Activated CD4-positive, alpha-beta T cell treated with anti-CD3 and anti-CD28 coated beads, Interleukin-2, amount 10 ng/mL, durations not matched to agents 24 days and 14 days (primary cell): ENCODE measurements at places on chromosomes 6 and 20.

DNA sequence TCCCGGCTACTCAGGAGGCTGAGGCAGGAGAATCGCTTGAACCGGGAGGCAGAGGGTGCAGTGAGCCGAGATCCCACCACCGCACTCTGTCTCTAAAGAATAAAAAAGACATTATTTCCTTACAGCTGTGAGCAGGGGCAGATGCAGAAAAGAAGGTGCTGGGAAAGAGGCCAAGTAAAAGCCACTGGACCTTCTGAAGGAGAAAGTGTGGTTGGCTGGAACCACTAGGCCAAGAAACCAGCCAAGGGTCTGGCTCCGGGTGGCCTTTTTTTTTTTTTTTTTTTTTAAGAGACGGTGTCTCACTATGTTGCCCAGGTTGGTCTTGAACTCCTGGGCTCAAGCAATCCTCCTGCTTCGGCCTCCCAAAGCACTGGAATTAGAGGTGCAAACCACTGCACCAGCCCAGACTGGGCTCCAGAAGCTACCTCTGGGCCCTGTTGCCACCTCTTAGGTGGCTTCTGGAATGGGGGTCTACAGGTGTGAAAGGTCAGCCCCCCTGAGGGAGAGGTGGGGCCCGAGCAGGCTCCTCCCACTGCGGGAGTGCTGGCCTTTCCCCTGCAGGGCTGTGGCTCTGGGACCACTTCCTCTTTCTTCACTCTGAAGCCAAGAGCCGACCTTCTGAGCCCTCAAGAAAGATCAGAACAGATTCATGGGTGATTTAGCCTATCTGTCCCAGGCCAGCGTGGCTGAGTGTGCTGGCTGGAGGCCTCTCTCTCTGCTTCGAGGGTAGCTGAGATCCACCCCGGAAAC lies at the start of gene FGD2:
Gene FGD2 (plus strand): TSS at position 595 of the 750 bp plus-strand sequence. CDS start 163 bp downstream, outside the sequence.
- DNase-seq, result no peak

GRCh38 chr6:153047386-153047785 lies 44.9 kb upstream of the MTRF1L start:
- DNase-seq, result no peak

GRCh38 chr6:37916149-37916548 lies 96.6 kb downstream of the ZFAND3 start:
- DNase-seq, result no peak

- no peak for DNase-seq
Observed at GRCh38 chr6:45707176-45707575, 308.5 kb downstream of the CLIC5 start.

DNA sequence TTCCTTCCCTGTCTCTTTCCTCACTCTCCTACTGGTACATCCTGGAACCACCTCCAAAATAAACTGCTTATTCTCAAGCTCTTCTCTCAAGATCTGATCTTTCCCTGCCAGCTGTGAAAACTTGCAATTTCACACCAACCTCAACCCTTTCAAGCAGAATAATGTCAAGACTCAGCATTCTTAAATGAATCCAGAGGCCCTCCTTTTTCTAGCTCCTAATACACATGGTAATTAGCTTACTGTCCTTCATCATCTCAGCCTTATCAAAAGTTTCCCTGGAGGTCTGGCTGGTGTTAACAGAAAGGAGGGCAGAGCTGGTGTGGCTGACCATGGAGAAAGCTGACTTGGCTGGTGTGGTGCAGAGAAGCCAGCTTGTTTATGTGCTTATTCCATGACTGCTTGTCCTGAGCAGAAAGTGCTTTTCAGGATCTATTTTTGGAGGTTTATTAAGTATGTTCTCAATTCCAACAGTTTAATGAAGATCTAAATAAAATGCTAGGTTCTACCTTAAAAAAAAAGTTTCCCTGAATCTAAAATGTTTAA lies 50.5 kb downstream of the CFAP61 start:
- no peak for DNase-seq

DNA sequence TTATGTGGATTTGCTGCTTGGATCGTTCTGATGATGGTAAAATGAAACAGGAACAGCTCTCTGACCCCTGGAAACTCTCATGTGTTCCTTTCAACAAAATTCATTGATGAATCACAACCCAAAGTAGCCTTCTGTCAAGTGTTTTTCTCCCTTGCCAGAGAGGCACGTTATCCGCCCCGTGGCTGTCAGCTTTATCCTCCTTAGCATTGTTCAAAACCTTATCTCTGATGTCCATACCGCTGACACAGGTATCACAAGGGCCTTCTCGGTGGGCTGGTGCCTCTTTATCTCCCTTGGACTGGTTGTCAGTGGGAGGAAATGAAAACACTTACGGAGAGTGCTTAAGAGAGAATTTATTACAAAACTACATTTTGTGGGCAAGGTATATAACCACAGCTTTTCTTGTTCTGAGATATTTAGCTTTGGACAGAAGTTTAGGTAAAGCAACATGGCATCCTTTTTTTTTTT lies 84.9 kb downstream of the TIAM2 start:
- no peak for DNase-seq

DNA sequence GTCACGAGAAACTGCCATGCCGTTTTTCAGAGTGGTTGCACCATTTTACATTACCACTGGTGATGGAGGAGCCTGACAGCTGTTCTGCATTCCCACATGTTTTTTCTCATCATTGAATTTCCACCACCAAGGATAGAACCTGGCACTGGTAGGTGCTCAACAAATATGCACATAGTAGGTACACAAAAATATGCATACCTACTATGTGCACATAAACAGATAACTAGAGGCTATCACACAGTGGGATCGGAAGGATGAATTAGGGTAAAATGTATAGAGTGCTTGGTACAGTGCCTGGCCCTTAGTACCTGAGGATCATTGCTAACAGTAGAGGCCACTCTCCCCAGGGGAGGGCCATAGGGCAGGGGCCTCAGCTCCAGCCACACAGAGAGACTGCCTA lies 47.0 kb downstream of the SLC2A10 start:
- DNase-seq, result no peak

GRCh38 chr6:87350516-87350915 lies 5.9 kb downstream of the C6orf163 start:
- DNase-seq, result no peak

DNA sequence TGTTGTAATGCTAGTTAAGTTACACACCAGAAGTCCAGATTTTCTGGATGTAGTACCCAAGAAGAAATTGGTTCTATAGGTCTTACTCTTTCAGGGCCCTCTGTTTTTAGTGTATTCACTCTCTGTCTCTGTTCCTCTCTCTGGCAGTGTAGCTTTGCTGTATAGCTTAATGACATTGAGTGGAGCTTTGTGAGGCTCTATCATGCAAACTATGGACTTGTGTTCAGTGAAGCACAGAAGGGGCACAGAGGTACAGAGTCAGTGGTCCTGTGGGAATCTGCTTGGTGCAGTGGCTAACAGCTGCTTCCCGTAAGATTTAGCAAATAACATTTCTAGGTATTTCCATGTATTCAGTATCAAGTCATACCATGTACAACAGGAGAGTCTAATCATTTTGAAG lies 26.1 kb downstream of the NKX2-4 start:
- DNase-seq, result no peak

- no peak for DNase-seq
Observed at GRCh38 chr20:36579996-36580545, 6.7 kb downstream of the TGIF2 start.

DNA sequence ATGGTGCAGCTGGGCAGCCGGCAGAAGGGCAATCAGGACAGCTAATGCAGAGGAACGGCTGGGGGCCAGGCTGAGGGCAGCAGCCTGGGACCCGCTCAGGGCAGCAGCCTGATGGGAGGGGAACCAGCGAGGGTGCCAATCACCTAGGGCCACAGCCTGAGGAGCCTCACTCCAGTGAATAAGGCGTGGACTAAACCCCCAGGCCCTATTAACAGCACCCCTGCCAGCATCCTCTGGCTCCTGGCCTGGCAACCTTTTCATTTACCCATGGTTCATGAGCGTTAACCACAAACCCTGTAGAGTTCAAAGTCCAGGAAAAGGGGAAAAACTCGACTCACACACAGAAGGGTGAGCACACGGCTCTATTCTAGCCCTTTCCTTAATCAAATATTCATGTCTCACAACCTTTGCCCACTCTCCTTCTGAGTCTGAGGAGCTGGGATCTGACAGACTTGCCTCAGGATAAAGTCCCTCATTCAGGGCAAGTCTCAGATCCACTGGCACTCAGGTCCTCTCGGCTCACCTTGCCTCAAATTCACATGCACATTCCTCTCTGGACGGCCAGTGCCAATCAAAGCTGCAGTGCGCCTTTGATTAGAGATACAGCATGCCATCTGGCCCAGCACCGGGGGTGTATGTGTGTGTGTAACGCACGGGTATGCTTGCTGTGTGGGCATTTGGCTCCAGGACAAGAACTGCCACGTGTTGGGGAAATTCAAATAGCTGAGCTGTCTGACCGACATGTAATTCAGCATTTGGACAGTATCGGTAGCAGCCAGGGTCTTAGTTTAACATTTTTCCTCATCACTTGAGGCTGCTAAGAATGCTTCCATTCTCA lies 86.9 kb upstream of the TRAF3IP2 start:
- no peak for DNase-seq

- DNase-seq, result no peak
Observed at GRCh38 chr6:142353690-142354089, 51.9 kb downstream of the ADGRG6 start.

DNA sequence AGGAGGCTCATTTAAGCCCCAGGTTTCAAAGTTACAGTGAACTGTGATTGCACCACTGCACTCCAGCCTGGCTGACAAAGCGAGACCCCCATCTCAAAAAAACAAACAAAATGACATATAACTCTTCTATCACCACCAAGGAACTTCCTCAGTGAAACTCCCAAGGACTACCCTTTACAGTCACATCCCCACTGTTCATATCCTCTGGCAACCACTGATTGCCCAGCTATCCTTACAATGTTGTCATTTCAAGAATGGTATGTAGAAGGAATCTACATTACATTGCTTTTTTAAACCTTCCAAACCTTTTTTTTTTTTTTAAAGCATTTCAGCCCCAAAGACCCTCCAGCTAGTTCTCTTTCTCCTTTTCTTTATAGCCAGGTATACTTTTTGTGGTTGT lies 123.1 kb upstream of the CARMIL1 start:
- DNase-seq, result no peak

GRCh38 chr6:42221546-42221945 lies 3.9 kb upstream of the MRPS10 start:
- DNase-seq, result no peak

- no peak for DNase-seq
Observed at GRCh38 chr6:124798942-124799496, 163.2 kb upstream of the RNF217 start.

GRCh38 chr6:156060013-156060412 lies 604.4 kb upstream of the NOX3 start:
- peak; percentile 34 for DNase-seq

GRCh38 chr20:1474817-1475603 lies 8.4 kb upstream of the NSFL1C start:
- peak; percentile 61 for DNase-seq

- DNase-seq, result no peak
Observed at GRCh38 chr6:106085692-106085983, 498 bp upstream of the PRDM1 start.

GRCh38 chr20:22681591-22682248 lies 97.3 kb upstream of the FOXA2 start:
- DNase-seq, result no peak

DNA sequence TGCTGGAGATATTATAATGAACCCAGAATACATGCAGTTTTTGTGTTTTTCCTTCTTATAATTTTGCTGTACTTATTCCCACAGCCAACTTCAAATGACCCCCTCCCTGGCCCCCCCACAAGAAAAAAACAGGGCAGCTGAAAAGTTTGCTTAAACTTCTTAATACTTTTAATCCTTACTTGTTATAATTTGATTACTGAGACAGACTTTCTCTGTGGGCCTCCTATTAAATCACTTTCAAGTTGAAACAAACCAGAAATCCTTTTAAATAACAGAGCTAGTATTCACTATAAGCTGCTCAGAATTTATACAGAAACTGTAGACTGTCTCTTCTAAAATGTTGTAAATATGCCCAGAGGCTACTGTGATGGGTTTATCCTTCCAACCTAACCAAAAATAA lies 106.3 kb downstream of the CENPW start:
- no peak for DNase-seq

DNA sequence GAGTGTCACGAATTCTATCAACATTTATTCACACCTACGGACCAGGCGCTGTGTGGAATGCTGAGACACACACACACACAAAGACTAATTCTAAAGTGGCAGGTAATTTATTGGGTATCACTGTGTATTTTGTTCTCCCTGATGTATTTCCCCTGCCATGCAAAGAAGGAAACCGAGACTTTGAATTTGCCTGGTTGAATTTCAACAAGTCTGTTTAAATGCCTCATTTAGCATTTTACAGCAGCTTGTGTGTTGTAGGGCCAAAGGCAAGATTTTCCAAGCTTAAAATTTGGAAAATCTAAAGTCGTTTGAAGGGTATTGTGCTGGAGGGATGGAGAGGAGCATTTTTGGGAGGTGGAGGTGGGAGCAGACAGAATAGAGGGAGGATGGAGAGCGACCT lies 274.4 kb upstream of the ZFP64 start:
- DNase-seq, result no peak

DNA sequence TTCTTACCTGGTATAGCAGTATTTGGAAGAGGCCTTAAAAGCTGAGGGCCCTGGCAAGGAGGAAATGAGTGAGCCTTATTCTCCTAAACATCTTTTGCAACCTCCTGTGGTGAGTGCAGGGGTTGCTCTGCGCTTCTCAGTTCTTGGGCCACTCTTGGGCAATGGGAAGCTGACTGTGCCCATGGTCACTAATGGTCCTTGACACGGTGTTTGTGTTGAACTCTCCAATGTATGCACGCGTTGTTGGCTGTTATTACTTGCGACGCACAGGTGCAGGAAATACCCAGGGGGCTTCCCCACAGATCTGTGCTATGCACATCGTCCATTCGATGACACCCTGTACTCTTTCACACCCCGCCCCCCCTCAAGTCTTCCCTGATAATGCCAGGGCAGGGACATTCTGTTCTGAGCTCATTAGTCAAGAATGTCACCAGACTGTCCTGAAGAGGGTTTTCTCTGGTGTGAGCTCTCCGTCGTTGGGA lies 79.7 kb downstream of the EDN1 start:
- no peak for DNase-seq

- DNase-seq, result no peak
Observed at GRCh38 chr6:28587746-28588075, 62.0 kb downstream of the GPX5 start.

- DNase-seq, result no peak
Observed at GRCh38 chr20:20859510-20859909, 147.1 kb upstream of the RALGAPA2 start.

DNA sequence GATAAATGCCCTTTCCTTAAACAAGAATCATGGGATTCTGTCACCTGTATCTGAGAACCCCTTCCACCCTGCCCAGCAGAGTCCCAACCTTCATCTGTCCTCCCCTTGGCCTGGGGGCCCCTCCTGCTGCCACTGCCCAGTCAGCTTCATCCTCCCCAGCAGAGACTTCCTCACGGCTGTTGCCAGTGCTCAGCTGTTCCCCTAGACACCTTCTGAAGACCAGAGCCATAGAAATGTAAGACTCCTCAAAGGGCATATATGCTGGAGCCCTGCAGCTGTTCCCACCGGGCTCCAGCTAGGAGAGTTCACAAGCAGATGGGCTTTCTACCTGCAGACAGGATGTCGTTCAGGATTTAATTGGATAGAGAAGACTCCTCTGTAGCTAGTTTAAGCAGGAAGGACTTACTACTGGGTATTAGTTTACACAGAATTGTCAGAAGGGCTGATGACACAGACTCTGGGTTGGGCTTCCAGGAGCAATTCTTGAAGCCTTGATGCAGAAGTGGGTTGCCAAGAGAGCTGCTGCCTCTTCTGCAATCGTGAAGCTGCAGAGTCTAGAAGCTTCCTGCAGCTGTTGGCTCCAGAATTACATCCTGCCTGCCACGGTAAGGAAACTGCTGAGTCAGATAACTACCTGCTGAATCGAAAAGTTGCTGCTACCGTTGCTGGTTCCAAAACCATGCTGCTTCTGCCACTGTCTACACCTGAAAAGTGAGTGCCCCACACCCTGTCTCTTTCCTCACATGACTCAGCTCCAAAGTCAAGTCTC lies 57.1 kb upstream of the MLN start:
- DNase-seq, result peak; percentile 85
